ENCODE measurements at places on chromosomes 16 and 17.

GRCh38 chr17:336110-337021 is 16.2 kb downstream of the RPH3AL start:
- peak; percentile 58 for DNase-seq

DNA sequence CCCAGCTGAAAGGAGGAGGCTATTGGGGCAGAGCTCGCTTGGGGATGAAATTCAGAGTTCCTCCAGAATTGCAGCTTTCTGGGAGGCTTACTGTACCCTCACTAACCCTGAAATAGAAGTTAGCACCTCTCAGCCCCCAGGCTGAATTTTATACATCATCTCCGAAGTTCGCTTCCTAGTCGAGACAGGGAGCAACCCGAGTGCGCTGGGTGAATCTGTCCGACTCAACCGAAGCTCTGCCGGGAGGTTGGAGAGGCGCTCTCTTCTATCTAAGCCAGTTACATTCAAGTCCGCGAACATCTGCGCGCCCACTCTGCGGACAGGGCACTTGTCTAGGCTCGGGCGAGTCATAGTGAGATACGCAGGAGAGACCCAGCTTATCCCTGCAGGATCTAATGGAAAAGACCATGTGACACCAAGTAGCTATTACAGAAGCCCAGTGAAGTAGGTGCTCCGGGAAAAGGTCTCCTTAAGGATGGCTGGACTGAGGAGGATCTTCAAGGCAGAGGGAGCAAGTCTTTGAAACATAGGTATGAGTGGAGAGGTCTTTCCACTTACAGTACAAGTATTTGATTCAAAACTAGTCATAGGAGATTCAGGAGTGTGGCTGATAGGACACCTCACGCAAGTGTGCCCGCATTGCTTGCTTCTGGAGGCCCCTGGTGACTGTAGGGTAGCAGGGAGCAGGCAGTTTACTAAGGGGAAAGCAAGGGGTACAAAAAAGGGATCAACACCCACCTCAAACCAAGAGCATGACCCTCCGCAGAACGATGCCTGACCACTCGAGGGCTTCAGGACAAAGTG is 646 bp upstream of the HES7 start:
- peak; percentile 68 for DNase-seq

DNA sequence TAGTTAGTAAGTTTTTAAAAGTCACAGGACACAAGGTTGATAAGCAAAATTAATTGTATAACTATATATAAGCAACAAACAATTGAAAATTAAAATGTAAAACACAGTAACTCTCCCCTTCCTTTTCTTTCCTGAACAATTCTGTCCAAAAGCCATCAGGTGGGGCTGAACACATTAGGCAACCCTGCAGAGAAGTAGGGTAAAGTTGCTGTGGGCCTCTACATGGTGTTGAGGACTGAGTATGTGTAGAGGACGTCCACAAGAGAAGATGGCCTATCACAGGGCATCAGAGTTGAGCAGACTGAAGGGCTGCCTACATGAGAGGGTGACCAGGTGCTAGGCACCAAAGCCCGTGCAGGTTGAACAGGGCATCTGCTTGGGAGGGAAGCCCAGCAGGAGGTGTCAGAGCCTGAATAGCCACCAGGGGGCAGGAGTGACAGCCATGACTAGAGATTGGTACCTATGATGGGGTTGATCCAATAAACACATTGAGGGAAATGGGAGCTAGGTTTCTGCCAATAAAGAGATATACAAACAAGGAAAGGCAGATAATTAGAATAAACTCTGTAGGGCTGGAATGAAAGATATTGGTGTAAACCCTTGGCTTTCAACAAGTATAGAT is 415.1 kb downstream of the NPIPA8 start:
- DNase-seq, result peak; percentile 65

GRCh38 chr17:5952518-5952917 is 117.7 kb upstream of the WSCD1 start:
- no peak for DNase-seq

Measured in islet precursor cell (in vitro differentiated cells).